Amniotic stem cell (primary cell): ENCODE measurements at places on chromosomes 7 and 10.

- DNase-seq, result no peak
Measured at GRCh38 chr7:136605532-136606329, 262.7 kb upstream of the CHRM2 start.

- DNase-seq, result no peak
Measured at GRCh38 chr10:95447685-95448084, 113.5 kb downstream of the SORBS1 start.

DNA sequence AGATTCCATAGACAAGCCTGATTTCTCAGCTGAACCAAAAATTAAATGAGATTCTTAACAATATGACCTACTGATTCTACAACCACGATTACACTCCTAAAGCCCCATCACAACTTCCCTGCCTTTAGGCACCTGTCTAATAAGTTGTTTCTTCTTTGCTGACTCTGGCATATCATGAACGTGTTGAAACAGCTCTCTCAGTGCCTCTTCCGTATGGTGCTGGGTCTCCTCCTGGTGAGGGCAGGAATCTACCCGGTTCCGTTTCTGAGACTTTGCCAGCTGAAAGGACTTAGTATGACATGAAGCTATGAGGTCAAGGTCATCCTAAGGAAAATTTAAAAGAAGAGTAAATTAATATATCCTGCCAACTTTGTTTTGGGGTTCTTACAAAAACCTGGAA, 48.6 kb downstream of the ARHGAP19 start:
- DNase-seq, result no peak

- no peak for DNase-seq
Measured at GRCh38 chr10:70280099-70280498, 3.7 kb downstream of the NPFFR1 start.

DNA sequence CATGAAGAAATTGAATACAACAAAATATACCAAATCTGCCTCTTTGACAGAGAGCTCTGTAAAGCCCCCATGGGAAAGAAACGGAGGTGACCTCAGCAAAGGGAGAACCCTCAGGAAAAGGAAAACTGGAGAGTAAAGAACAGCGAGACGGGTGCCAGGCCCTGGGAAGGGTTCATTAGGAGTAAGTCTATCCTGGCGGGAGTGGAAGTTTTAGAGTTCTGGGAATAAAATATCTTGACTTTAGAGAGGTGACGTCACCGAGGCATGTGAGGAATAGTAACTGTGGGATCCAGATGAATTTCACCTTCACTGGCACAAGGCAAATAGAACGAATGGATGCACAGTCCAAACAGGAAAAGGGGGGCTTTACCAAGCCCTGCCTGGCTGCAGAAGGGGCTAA, 362.8 kb upstream of the IGFBP3 start:
- DNase-seq, result no peak

DNA sequence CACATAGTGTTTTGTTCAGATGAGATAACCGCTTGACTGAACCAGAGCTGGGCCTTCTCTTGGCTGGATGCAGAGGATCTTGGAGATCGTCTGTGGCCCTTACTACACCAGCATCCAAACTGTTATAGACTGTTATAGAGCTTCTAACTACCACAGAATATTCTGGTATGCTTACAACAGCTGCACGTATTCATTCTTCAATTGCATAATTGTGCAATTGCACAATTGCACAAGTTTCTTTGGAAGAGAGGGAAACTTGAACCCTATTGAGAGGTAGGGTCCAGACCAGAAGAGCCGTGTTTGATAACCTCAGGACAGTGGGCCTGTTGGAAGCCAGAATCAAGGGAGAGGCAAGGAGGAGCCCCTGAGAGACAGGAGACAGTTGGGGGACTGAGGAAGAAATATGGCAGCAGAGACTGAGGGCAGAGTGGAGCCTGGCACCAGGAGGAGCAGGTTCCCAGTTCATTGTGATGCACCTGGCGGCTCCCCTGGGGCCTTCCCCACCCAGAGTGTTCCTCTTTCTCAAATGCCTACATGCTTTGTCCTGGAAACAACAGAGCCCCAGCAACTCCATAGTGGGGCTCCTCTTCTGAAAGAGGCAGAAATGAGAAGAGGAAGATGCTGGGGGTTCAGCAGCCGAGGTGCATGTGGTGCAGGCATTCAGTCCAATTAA, 64.1 kb downstream of the PTPRZ1 start:
- no peak for DNase-seq

- no peak for DNase-seq
Measured at GRCh38 chr7:139482662-139483466, 609 bp downstream of the KLRG2 start.

DNA sequence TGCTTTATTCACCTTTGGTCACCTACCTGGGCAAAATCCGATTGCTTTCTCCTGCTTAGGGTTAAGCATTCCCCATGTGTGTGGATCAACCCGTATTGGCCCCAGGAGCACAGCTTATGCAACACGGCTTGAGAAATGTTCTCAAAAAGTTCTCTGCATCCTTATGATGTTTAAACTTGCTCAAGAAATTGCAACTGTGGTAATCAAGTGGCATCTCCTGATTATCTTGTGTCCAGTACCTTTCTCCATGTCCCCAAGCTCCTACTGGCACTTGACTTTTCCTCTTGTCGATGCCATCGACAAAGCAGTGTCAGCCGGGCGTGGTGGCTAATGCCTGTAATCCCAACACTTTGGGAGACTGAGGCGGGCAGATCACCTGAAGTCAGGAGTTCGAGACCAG, 4.7 kb upstream of the PKD2L1 start:
- DNase-seq, result no peak

- no peak for DNase-seq
Measured at GRCh38 chr10:72292223-72292691, 18.5 kb downstream of the DDIT4 start.

GRCh38 chr10:75392744-75393143, 8.8 kb downstream of the ZNF503 start:
- DNase-seq, result no peak

DNA sequence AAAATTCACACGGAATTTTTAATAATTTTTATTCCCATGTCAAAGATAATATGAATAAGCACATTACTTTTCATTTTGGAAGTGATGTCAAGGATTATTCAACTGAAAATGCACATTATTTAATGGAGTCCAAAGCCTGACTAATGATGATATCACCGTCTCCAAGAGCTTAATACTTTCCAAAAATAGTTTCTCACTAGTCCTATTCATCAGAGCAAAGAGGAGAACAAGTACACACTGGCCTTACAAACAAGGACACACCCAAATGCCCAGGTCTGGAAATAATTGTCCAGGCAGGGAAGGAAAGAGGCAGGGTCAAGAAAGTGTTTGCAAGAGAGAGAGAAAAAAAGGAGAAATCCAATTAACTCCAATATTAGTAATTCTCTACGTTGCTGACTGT, 216.8 kb upstream of the CCDC6 start:
- DNase-seq, result no peak

- DNase-seq, result no peak
Measured at GRCh38 chr10:69655868-69656555, 26.0 kb downstream of the FAM241B start.
